ENCODE measurements at places on chromosomes 2 and 18.

DNA sequence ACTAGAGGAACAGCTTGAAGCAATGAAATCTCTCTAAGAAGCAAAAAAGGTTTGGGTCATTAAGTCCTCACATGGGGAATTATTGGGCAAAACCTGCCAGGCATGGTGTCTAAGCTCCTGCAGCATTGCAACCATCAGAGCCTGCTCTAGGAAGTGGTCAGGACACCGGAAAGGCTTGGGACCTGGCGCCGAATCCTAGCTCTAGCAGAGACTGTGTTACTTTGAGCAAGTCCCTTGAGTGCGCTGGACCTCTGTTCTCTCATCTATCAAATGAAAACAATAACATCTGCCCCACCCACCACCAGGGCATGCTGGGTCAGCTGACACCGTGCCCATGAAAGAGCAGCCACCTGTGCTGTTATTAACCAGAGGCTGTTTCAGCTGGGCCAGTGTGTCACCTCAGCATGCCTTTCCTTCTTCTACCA is 6.3 kb downstream of the TMEM127 start:
- no peak for DNase-seq

DNA sequence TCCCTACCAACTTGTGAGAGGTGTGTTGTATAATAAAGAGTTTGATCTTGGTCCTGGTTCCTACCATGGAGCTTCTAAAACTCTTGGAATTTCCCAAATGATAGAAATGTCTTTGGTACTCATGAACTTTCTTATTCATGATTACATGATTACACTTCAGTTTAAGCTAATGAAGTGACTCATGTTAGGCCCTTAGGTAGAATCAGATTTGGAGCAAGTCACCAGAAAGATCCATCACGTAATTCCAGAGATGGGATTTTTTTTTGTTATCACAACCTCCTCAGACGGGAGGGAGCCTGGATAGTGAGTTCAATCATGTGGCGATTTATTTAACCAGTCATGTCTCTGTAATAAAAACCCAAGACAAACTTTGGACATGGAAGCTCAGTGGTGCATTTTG is 1287.6 kb upstream of the ZEB2 start:
- DNase-seq = no peak

GRCh38 chr2:195664528-195664927 is 7.5 kb downstream of the SLC39A10 start:
- DNase-seq = no peak

- DNase-seq = no peak
Observed at GRCh38 chr2:69067026-69067630, 54.1 kb downstream of the ANTXR1 start.

- peak; percentile 34 for DNase-seq
Observed at GRCh38 chr2:219045937-219046550, 4.7 kb upstream of the CFAP65 start.

- DNase-seq = no peak
Observed at GRCh38 chr2:157903626-157904025, 27.5 kb upstream of the ACVR1 start.

Data from hepatic stellate cell (primary cell).